Activated T-cell treated with anti-CD3 and anti-CD28 coated beads, Interleukin-2, amount 50 U/mL, for 72 hours (primary cell): ENCODE measurements at places on chromosomes 16 and 17. TPM values are rescaled to one million over a fixed set of nuclear protein-coding genes. Genes with fewer than 3 reads are reported as not detected.
A peak's percentile ranks its signal among the peaks of the same experiment; 100 is the strongest.

Gene KRT27
- total RNA-seq, result not detected

Gene SMG1
- 165 TPM for total RNA-seq

Gene BCAR1
- 1.2 TPM for total RNA-seq

Gene CES4A
- 24.4 TPM for total RNA-seq

Gene TBC1D3
- total RNA-seq, result not detected

Gene SDK2
- total RNA-seq, result 0.26 TPM

Gene CCR7
- total RNA-seq, result 371 TPM

Gene TAC4
- total RNA-seq, result not detected

Gene ITGA2B
- total RNA-seq, result 2.1 TPM

DNA sequence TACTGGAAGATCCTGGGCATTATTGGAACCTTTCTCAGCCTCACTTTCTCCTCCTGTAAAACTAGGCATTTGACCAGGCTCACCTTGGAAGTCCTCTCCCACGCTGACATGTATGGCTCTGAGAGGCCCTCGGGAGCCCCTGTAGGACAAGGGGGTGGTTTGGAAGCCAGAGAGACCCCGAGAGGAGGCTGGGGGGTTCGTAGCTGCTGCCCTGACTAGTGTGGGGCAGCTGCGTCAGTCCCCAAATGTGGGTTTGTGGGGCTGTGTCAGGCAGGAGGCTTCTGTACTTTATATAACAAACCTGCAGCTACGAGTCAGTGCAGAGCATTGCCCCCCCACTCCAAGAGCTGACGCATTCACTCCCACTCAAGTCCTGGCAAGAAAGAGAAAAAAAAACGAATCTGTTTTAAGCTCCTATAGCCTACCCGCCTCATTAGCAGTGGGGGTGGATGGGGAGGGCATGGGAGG lies 1.8 kb downstream of the CX3CL1 start:
- H3K36me3 ChIP-seq, result no peaks in the 10 kb centered on the region
- H3K4me1 ChIP-seq, result peaks cover 29% of the 10 kb centered on the region
- no peak overlapping the region for H3K4me3 ChIP-seq
- peaks cover 11% of the 10 kb centered on the region for H3K27me3 ChIP-seq
- DNase-seq, result no peak
- no peak overlapping the region for H3K27ac ChIP-seq

DNA sequence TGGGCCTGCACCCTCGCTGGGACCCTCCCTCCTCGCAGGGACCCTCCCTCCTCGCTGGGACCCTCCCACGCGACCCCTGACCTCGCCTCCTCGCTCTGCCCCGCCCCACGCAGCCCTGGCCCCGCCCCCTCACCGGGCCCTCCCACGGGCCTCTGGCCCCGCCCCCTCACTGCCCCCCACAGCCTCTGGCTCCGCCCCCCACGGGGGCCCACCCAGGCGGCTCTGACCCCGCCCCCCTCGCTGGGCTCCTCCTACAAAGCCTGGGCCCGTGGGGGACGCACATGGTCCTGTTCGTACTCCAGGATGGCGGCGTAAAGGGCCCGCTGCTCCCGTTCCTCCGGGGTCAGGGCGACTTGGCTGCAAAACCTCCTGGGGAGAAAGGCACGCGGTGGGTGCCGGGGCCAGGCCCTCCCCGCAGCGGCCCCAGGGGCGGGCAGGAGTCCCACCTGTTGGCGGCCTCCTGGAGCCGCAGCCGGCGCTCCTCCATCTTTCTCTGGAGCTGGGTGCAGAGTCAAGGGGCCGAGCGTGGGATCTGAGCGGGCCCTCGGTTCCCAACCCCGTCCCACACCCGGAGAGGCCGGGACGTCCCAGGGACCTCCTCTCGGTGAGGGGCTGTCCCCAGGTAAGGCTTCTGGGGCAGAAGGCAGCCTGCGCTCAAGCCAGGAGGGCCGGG lies 9.0 kb downstream of the VPS9D1 start:
- no peak overlapping the region for H3K27ac ChIP-seq
- DNase-seq, result peak; percentile 73
- H3K4me1 ChIP-seq, result peaks cover 12% of the 10 kb centered on the region
- no peaks in the 10 kb centered on the region for H3K27me3 ChIP-seq
- H3K4me3 ChIP-seq, result peak overlapping the region; percentile 85

- no peak for DNase-seq
- no peaks in the 10 kb centered on the region for H3K36me3 ChIP-seq
- H3K4me3 ChIP-seq, result no peak overlapping the region
- H3K4me1 ChIP-seq, result no peaks in the 10 kb centered on the region
- H3K27me3 ChIP-seq, result no peaks in the 10 kb centered on the region
- H3K27ac ChIP-seq, result no peak overlapping the region
Observed at GRCh38 chr16:80347900-80348299, 192.9 kb upstream of the DYNLRB2 start.

GRCh38 chr16:12553191-12553590 lies 250.5 kb downstream of the CPPED1 start:
- peaks cover 54% of the 10 kb centered on the region for H3K4me1 ChIP-seq
- peak overlapping the region; percentile 14 for H3K4me3 ChIP-seq
- peaks cover 3% of the 10 kb centered on the region for H3K36me3 ChIP-seq
